ENCODE measurements at places on chromosomes 5 and 9.

GRCh38 chr5:117488976-117489500 lies 914.4 kb upstream of the SEMA6A start:
- DNase-seq, result no peak

GRCh38 chr5:151213803-151214613 lies 9.9 kb downstream of the CCDC69 start:
- DNase-seq, result no peak

- no peak for DNase-seq
Observed at GRCh38 chr5:177504086-177505056, 5.3 kb downstream of the DOK3 start.

DNA sequence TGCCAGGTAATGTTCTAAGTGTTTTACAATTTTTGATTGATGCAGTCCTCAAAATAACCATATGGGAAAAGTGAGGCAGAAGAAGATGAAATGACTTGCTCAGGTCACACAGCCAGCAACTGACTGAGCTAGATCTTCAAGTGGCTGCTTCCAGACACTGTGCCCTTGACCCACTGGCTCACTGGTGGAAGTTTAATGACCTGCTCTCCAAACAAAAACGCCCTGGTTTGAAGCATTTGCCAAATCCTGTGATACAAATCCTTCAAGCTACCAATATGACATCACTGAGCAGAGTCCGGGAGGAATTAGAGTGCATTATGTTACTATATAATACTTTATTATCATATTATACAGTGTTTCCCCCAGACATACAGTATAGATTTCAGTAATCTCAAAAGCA lies 459.4 kb downstream of the GADD45G start:
- no peak for DNase-seq

GRCh38 chr5:79093762-79094161 lies 17.8 kb upstream of the BHMT start:
- peak; percentile 34 for DNase-seq

- peak; percentile 85 for DNase-seq
Observed at GRCh38 chr5:129905473-129906176, 1.4 kb downstream of the CHSY3 start.

DNA sequence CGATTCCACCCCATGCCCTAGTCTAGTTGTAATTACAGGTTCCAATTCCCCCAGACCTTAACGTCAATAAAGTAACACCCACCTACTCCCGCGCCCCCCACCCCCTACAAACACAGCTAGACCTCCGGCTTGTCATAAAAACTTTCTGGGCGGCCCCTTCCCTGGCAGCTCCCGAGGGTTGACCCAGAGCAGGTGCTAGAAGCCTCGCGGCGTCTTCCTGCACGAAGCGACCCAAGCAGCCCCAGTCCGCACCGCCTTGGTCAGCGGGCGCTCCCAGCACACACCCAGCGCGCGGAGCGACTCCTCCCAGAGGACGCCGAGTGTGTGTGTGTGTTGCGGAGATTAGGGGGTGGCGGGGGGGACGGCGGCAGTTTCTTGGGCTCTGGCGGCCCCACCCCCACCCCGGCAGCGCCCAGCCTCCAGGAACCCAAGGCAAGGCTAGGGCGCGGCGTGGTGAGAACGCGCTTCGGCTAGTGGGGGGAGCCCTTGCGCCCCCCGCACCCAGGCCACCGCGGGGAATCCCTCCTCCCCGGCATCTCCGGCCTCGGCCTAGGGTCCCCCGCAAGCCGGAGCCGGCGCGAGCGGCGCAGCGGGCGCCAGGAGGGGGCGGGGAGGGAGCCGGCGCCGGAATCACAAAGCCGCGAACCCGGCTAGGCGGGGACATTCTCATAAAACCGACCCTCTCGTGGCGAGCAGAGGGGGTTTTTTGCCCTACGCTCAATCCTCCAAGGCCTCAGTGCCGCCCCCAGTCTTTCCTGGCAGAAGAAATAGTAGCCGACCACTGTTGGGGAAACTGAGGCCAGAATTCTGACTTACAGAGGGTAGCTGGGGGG lies 2.2 kb downstream of the PCDH1 start:
- peak; percentile 81 for DNase-seq

DNA sequence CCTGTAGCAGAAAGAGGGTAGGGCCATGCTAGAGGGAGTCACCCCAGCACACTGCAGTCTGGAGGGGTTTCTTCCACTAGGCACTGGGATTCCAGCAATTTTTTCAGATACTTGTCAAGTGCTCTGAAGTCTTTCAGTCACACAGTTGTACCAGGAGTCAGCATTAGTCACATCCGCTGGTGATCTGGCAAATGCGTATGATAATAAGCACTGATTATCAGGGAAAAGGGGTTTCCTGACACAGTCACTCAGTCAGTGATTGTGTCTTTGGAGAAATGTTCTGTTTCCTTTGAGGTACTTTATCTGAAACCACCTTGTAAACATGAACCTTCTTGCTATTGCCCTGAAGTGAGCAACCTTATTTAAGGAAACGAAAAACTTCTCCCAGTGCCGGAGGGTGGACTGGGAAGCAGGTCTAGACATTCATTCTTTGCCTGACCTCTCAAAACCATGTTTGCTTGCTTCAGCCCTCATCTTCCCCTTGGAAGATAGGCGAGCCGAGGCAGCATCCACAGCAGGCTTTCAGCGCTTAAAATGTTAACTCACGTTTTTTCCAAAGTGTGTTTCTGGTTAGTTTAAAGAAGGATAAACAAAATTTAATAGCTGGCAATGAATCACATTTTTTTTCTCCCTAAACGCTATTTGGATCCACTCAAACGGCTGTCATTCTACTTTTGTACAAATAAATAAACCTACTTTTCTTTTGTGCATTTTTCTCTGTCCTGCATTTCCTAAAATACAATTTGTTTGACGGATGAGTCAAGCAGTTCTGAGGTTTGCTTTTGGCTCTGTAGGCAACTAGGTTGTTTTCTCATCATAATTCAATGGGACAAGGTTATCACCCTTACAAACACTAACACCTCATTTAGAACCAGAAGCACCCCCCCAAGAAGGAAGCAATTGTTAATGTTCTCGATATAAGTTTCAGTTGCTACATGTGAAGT lies 77.7 kb downstream of the FOXD1 start:
- no peak for DNase-seq

GRCh38 chr9:115114546-115114945 lies 3.4 kb downstream of the TNC start:
- no peak for DNase-seq

- no peak for DNase-seq
Observed at GRCh38 chr9:82168585-82168984, 180.0 kb downstream of the SPATA31D1 start.

GRCh38 chr5:43401827-43402226 lies 10.4 kb downstream of the CCL28 start:
- DNase-seq, result no peak

DNA sequence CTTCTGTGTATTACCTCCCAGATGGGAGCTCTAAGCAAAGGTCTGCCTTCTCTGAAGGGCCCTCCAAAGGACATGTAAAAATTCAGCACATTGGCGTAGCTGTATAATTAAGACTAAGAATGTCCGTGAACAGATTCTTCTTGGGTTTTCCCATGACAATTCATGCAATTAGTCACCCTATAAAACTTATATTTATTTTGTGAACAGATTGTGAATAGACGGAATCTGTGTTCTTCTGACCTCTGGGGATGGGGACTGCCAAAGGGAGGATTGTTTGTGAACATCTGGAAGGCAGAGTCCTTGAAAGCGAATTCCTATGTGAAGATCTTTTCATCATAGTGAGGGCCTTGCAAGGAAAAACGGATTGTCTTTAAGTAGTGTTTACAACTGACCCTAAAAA lies 111.3 kb downstream of the EGFLAM start:
- DNase-seq, result no peak

DNA sequence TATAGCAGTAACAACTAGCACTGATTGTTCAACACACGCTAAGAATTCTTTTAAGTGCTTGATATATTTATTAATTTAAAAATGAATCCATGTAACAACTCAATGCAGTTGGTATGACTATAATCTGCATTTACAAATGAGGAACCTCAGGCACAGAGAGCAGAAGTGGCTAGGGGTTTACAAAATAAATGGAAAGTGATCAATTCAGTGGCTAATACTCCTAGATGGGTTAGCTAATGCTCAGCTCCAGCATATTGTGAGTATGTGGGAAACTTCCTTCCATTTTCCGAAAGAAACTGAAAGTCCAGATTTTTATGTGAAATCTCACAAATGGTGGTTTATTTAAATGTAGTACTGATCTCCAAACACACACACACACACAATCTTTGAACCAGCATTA lies 128.0 kb downstream of the RFX3 start:
- no peak for DNase-seq

GRCh38 chr9:470552-471194 lies 256.0 kb downstream of the DOCK8 start:
- no peak for DNase-seq

GRCh38 chr5:167578977-167579692 lies 712.3 kb upstream of the WWC1 start:
- DNase-seq, result no peak

DNA sequence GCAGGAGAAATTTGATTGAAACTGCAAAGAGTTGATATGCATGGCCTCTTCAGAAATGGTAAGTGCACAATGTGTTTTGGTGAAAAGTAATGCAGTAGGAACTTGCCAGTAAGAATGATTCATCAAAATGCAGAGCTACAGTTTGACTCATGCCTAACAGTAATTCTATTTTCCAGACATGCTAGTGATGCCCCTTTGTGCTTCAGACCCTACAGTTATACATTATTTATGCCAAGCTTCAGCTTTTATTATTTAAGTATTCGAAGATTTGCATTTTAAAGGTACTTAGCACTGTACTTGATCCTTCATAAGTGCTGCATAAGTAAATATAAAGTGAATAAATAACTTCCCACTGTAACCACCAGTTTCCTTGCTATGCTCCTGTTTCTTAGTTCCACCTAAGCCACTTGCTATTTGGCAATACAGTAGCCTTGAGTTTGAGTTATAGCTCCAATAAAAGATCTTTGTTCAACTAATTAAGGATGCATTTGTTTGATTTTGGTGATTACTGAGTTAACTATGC lies 3.6 kb upstream of the SPATA31E1 start:
- no peak for DNase-seq

GRCh38 chr5:181044662-181045305 lies 4.7 kb downstream of the BTNL9 start:
- no peak for DNase-seq

- no peak for DNase-seq
Observed at GRCh38 chr9:14323985-14324650, 10.2 kb upstream of the NFIB start.

DNA sequence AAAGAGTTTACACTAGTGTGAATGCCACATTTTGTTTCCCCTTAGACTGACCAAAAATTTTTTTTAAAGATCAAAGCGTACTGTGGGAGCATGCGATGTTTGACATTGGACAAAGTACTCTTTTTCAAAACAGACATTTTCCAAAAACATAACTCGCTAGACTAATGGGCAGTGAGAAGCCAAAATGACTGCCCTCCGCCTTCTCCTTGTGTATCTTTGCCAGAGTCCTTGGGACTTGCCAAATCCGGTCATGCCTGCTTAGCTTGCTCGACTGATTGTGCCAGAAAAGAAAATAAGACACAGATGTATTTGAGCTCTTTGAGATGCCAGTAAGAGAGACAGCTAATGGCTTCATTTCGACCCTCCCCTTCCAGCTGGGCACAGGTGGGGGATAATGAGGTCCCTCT lies 157.5 kb downstream of the MAPKAP1 start:
- peak; percentile 25 for DNase-seq

GRCh38 chr9:128946571-128947276 lies 679 bp downstream of the DOLK start:
- DNase-seq, result no peak

DNA sequence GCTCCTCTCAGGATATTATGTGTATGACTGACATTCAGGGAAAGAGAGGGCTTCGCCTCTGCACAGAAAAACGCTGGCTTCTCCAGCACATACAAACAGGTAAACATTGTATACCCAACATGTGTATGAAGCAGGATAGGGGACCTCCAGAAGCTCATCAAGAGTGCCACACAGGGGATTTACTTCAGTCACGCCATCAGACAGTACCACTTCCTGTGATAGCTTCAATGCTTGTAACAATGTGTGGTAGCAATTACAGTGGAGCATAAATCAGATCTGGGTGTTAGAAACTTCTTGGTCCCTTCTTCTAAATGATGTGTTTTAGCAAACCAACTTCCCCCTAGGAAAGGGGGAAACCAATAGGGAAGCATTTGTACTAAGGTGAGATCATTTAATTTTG lies 160.8 kb downstream of the TSSK1B start:
- no peak for DNase-seq

GRCh38 chr5:149803641-149804468 lies 73.7 kb downstream of the PPARGC1B start:
- DNase-seq, result no peak

GRCh38 chr5:62616615-62617277 lies 38.1 kb downstream of the LRRC70 start:
- DNase-seq, result no peak

DNA sequence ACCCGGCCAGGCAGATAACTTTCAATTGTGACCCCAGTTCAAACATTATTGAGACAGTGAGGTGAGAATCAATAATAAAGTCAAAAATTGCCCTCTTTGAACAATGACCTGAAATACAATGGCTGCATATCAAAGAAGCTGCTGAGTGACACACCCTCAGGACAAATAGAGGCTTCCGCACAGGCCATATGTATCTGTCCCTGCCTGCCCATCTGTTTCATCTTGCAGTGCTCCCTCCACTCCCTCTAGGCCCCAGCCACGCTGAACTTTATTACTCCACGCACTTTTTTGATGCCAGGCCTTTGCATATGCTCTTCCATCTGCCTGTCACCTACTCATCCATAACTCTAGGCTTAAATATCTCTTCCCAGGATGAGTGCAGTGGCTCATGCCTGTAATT lies 15.9 kb upstream of the PFDN1 start:
- no peak for DNase-seq

GRCh38 chr5:15034379-15034778 lies 162.8 kb upstream of the ANKH start:
- no peak for DNase-seq

DNA sequence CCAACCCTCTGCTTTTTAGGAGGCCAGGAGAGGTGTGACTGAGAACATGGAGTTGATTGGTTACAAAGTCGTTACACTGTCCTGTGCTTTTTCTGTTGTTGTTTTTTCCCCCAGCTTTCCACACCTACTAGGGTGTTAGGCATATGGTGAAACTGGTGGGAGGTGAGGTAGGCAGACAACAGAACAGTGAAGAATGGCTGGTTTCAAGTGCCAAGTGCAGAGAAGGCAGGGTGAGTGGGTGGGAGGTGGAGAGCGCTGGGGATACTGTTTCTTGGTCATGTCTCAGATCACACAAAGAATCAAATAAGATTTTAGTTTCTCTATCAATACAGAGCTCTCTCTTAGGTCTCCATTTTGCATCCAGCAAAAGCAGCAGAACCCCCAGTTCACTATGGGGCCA lies 2.2 kb upstream of the SPTAN1 start:
- peak; percentile 19 for DNase-seq

DNA sequence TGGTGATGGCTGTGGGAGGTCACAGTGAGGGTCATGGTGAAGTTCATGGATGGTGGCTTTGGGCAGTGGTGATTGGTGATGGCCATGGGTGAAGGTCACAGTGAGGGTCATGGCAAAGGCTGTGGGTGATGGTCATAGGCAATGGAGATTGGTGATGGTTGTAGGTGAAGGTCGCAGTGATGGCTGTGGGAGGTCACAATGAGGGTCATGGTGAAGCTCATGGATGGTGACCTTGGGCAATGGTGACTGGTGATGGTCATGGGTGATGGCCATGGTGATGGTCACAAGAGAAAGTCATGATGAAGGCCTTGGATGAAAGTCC lies 115.6 kb upstream of the IRX4 start:
- DNase-seq, result no peak

GRCh38 chr5:158676642-158677469 lies 422.9 kb downstream of the EBF1 start:
- DNase-seq, result peak; percentile 34

All from retina (tissue), 1 donor.